ENCODE measurements at places on chromosomes 4 and X.

DNA sequence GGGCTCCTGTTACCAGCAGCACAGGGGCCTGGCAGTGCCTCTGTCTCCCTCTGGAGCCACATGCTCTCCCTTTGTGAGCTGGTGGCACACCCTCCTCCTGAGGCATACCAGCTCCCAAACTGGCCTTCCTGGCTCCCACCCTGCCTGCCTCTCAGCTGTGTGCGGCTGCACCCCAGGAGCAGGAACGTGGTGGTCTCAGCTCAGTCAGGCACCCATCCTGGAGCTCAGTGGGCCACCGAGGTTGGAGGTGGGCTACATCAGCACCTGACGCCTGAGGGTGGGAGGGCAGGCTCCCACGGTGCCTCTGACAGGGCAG is 85.9 kb upstream of the NKX1-1 start:
- no peak for DNase-seq

DNA sequence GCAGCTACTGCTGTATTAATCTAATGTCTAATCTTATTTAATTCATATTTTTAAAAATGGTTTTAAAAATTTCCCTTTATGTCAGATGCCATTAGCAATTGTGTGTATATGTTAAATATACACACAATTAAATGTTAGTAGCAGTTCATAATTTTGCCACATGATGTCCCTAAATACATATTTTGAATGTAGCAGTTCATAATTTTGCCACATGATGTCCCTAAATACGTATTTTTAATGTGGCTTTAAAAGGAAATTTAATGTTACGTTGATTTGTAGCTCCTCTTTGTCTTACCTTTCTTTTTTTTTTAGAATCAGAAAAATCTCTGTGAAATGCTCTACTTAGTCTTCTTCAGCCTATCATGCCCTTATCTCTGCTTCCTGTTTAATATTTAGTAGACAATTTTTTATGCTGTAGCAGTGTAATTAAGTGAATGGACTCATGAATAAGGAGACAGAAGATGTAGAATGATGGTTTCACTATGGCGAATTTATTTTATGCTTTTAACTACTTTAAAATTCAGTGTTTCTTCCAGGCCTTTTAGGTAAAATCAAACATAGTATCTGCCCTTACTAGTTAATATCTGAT is 26.1 kb downstream of the RBM46 start:
- no peak for DNase-seq

DNA sequence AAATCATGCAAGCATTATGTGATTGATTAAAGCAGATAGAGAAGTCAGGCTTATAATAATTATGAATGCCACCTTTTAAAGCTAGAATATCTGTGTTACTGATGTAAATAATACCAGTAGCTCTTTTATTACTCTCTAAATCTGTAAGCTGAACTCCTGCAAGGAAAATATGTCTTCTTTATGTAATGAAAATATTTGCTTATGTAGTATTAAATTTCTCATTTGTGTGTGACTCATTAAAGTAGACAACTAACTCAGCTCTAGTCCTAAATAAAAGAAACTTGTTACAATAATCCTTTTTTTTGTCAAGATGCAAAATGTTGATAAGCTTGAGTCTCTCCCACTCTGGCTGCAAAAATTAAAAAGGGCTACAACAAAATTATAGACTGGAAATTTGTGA is 137.7 kb upstream of the FAT1 start:
- no peak for DNase-seq

DNA sequence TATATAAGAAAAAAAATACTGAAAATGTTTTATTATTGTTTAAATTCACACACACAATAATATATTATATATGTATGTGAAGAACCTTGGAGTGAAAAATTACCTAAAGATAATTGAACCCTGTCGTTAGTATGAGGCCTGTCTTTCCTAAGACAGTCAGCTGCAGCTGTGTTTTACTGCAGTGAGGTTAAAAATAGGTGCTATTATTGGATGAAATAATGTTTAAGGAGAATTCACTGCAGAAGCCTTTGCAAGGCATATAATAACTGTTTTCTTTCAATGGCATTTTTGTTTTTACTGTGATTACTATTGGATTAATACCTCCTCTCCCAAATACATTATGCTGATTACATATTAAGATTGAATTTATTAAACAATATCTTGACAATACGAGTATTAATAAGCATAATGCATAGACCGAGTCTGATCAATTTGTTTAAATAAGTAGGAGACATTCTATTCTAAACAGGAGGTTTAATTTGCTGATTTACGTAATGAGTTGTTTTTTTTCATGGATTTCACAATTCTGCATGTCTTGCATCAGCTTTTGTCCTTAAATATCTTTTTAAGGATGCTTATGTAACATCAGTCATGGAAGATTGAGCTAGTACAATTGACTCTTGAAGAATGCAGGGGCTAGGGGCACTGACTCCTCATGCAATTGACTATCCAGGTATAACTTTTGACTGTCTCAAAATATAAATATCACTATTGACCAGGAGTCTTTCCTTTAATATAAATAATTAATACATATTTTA is 1181.1 kb upstream of the PCDH7 start:
- no peak for DNase-seq

DNA sequence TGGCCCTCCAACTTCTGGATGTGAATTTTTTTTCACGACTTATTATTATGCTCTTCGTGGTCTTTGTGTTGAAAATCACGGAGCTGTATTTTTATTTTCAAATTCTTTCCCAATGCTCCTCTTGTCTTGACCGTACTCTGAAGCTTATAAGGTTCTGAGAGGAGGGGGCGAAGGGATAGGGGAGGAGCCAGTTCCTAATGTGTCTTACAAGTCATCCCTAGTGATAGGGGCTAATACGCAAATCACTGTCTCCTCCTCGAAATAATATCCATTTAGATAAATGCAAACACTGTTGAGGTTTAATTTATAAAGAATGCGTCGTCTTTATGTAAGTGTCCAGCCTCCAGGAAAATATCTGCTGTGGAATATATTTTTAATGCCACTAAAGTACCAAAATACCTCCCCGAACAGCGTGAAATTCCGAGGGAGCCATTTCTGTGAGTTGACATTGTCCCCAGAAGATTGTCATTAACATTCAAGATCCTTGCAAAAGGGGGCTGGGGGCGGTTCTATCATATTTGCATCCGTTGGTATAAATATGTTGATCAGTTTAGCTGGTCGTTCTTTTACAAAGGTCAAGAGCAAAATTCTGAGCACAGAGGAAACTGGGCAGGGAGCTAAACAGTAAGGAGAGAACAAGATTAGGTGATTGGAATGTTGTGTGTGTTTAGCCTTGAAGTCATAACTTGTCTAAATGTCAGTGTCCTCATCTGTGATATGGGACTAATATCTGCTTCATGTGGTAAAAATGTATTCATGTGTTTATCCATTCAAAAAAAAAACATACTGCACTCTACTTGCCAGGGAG is 3.7 kb upstream of the FAT1 start:
- DNase-seq: no peak

DNA sequence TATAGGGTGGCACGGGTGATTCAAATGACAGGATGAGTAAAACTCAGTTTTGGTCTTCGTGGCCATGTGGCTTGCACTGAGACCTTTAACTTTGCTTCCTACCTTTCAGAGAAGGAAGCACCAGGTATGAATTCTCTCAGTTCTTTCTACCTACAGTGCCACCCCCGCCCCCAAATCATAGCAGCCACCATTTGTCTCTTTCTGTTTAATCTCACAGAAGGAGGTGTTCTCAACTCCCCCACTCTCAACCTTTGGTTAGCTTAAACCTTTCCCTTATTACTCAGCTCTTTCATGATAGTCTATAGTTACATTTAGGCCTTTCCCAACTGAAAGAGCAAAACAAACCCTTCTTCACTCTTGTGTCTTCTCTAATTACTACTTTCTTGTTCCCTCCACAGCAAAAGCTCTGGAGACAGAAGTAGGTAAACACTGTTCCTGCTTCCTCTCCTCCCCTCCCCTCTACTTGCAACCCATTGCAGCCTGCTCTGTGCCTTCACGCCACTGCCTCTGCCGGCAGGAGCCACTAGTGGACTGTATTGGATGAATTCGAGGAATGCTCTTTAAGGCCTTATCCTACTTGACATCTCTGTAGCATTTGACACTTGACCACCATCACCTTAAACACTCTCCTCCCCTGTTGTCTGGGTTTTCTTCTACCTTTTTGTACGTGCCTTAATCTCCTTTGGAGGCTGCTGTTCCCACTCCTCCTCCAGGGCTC is 123.7 kb downstream of the AFF1 start:
- DNase-seq: no peak

- no peak for DNase-seq
Measured at GRCh38 chr4:138673053-138673452, 342.5 kb upstream of the NOCT start.

GRCh38 chrX:31092970-31093638 is 21.3 kb upstream of the FTHL17 start:
- DNase-seq: no peak

DNA sequence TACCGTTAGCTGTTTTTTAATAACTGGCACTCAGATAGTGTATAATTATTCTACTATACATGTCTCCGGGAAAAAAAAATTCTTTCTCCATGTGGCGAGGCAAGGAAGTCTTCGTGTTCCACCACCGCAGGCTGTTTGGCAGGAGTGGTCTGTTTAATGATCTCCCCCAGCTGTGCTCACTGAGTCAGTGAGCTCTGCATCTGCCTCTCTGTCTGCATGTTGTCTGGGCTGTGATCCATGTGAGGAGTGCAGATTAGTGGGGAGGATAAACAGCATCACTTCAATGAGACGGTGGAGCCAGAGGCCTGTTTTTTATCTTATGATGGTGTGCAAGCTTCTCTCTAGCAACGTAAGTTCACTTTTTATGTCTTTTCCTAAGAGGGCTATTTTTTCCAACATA is 69.8 kb downstream of the RPS3A start:
- no peak for DNase-seq

DNA sequence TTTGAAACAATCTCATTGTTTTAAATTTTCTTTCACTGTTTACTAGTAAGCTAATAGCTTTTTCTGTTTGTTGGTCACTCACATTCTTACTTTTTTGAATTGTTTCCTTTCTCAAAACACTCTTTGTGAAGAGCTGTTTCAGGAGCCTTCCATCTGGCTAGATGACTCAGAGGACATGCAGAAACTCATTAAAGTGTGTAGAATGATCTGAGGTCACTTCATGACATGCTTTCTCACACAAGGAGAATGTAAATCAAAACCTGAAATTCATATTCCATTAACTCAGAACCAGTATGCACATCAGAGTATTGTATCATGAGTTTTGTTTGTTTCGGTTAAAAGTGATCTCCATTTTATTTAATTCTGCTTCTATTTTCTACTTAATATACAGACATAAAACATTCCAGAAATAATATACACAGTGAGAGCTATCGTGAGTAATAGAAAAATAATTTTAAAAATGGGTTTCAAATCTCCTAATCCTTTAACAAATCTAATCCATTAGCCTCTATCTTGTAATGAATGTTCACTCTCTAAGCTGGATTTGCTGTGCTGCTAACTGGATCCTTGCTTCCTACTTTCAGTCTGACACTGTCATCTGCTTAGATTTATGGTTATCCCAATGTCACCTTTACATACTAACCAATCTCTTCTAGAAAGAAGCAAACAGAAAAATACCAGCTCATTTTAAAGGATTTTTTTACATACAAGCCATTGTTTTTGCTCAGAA is 449.6 kb downstream of the FSTL5 start:
- DNase-seq: no peak

DNA sequence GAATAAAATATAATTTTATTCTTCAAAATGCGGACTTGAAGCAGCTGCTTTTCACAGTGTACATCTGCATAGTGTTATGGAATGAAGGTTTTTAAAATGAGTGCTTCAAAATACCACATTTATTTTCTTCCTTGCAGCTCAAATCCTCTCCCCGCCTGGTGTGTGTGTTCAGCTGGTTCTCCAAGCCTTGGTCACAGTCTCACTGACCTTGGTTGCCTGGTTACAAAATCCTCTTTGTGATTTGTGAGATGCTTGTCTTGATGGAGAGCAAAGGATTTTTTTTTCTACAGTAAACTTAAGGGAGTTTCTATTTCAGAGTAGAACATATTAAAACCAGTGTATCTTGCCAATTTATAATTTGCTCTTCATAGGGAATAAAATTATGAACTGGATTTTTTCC is 139.2 kb downstream of the PCDH18 start:
- DNase-seq: no peak

- DNase-seq: no peak
Measured at GRCh38 chr4:84433633-84434222, 65.4 kb downstream of the NKX6-1 start.

- DNase-seq: peak; percentile 24
Measured at GRCh38 chr4:3780347-3781171, 14.4 kb downstream of the ADRA2C start.

GRCh38 chr4:54213761-54214160 is 15.3 kb upstream of the PDGFRA start:
- no peak for DNase-seq

DNA sequence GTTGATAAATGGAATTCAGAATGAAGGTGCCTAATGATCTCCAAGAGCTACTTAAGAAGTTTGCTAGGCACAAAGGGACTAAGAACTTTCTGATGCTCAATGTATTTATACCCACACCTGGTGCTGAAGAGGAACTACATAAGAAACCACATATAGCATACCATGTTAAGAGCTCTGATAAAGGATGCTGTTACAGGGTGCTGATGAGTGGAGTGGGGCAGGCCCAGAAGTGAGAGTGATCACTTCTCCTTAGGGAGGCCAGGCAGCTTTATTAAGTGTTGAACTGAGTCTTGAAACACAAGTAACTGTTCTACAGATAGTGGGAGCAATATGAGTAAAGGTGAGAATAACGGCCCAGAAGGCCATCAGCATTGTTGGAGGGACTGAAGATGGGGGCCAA is 68.3 kb upstream of the CHRDL1 start:
- no peak for DNase-seq

- DNase-seq: peak; percentile 59
Measured at GRCh38 chr4:123398066-123398852, 1.7 kb downstream of the SPRY1 start.

- DNase-seq: no peak
Measured at GRCh38 chrX:30688641-30689040, 35.4 kb downstream of the GK start.

DNA sequence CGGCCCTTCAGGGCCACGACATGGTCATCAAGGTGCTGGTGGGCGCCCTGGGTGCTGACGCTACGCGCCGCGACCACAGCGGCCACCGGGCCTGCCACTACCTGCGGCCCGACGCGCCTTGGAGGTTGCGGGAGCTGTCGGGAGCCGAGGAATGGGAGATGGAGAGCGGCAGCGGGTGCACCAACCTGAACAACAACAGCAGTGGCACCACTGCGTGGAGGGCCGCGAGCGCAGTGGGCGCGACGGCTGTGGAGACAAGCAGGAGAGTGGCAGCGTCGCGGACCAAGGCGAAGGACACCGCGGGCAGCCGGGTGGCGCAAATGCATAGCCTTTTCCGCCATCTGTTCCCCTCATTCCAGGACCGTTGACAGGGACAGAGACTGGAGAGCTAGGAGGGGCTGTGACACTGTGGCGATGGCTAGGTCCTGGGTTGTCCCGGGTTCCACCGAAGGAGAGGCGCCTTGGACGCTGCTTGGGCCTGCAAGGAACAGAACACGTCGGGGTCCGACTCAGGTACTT is 919 bp downstream of the SOWAHD start:
- DNase-seq: no peak

DNA sequence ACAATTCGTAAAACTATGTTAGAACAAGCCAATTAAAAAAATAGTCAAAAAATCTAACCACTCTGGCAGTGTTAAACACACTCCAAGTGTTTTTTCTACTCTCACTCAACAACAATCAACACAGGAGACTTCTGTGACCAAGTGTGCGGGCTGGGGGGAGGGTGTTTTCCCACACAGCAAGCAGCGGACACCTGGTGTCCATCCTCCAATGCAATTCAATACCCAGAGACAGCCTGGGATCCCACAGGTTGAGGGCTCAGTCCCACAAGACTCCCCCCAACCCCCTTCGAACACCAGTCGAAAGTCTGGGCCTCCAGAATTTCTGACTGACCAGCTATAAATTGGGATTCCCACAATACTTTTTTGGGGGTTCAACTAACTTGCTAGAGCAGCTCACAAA is 8.3 kb upstream of the PIM2 start:
- no peak for DNase-seq

Data from A549 (cell line).